Left lobe of liver (tissue), 2 donors: ENCODE measurements at places on chromosomes 1 and 21.

- DNase-seq, result no peak
These were observed 20.1 kb downstream of the EPS15 start for GRCh38 chr1:51498924-51499323.

- no peak for DNase-seq
These were observed 829 bp downstream of the ALX3 start for GRCh38 chr1:110069404-110070281.

- no peak for DNase-seq
These were observed 130.6 kb downstream of the AKT3 start for GRCh38 chr1:243719476-243719875.

- DNase-seq, result no peak
These were observed 77.7 kb upstream of the DIRAS3 start for GRCh38 chr1:68128157-68128556.

GRCh38 chr1:2126331-2127186, 68.0 kb downstream of the FAAP20 start:
- DNase-seq, result no peak

- no peak for DNase-seq
These were observed 33.3 kb downstream of the C2CD2 start for GRCh38 chr21:41920476-41920875.

DNA sequence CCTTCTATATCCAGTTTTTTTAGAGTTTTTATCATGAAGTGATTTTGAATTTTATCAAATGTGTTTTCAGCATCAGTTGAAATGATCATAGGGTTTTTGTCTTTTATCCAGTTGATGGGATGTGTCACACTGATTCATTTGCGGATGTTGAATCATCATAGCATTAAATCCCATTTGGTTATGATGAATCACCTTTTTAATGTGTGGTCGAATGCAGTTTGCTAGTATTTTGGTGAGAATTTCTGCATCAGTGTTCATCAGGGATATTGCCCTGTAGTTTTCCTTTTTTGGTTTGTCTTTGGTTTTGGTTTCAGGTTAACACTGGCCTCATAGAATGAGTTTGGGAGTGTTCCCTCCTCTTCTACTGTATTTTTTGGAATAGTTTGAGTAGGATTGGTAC, 80.3 kb downstream of the DIRAS3 start:
- DNase-seq, result no peak

DNA sequence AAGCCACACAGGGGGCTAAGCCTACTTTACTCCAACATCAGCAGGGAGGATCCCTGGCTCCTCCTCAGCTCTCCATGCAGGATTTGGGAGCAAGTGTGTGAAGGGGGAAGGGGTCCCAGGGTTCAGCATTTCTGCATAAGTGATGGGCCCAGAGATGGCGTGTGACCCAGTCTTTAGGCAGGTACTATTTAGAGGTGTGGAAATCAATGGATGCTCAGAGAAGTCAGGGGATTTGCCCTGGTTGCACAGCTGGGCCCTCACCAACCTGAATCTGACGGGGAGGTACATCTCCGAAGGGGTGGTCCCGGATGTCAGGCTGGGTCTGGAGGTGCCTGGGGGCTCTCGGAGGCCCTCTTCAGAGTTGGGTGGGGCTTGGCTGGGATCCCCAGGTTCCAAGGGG, 6.9 kb upstream of the TCEA3 start:
- no peak for DNase-seq

DNA sequence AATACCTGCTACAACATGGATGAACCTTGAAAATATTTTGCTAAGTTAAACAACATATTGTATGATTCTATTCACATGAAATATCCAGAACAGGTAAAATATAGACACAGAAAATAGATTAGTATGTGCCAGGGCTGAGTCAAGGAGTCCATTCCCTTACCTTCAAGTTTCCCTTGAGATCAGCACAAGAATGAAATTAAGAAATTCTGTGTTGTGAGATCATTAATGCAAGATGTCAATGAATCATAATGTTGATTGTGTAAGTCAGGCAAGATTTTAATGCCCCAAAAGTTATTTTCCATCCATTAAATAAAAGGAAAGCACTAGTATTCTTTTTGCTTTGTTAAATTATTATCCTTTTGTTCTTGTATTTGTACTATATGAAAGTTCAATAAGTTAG, 139.4 kb downstream of the MRPL39 start:
- no peak for DNase-seq
